ENCODE measurements at places on chromosomes 4 and X.

- no peak for DNase-seq
These were observed at the start of gene GRIA3 for GRCh38 chrX:123184219-123184865. Gene GRIA3, plus strand, starts transcription at chrX:123184278. Its CDS starts 258 bp downstream, at chrX:123184536.

- DNase-seq: no peak
These were observed 115.0 kb upstream of the LDB2 start for GRCh38 chr4:17013382-17014006.

GRCh38 chrX:101605728-101606127 is 12.1 kb downstream of the ARMCX6 start:
- DNase-seq: no peak

DNA sequence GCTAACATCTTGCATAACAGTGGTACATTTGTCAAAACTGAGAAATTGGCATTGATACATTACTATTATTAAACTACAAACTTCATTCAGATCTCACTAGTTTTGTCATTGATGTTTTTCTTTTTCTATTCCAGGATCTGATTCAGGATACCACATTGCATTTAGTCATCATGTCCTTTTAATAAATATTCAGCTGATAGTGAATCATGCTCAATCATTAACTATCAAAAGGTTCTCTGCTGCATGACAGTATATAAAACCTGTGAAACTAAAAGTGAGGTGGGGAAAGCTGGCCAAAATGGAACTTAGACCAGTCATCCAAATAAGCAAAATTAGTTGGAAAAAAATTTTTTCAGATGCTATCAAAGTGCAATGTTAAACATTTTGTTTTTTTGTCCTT is 28.1 kb upstream of the HS6ST2 start:
- no peak for DNase-seq

DNA sequence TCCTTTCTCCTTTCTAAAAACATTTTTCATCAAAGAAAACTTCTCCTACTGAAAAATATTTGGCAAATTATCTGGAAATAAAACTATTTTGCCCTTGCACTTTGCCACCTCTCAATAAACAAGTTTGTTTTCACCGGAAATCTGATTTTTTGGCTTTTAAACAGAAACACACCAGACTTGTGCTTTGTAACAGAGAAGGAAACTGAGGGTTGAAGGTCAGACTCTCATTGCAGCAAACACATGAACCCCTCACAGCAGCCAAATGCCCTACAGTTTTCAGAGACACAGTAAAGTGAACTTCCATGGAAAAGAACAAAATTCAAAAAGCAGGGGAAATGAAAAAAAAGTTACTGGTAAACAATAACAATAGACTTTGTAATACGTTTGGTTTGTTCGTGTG is 95.6 kb upstream of the WDR17 start:
- DNase-seq: no peak

DNA sequence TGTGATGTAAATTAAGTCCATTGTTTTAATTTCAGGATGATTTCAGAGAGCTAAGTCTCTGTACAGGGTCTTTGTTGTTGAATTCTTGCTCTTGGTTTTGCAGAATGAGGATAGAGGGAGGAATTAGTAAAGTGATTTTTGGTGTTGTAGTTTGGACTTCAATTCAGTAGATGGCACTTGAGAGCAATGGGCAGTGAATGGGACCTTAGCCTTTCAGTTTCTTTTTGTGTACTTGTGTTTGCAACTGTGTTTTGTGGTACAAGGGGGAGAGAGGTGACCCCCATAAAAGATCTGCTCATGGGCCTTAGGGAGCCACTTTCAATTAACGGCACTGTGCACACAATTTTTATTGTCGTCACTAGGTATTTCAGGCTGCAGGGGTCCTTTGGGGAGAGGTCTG is 340.0 kb downstream of the DCAF12L2 start:
- DNase-seq: no peak

DNA sequence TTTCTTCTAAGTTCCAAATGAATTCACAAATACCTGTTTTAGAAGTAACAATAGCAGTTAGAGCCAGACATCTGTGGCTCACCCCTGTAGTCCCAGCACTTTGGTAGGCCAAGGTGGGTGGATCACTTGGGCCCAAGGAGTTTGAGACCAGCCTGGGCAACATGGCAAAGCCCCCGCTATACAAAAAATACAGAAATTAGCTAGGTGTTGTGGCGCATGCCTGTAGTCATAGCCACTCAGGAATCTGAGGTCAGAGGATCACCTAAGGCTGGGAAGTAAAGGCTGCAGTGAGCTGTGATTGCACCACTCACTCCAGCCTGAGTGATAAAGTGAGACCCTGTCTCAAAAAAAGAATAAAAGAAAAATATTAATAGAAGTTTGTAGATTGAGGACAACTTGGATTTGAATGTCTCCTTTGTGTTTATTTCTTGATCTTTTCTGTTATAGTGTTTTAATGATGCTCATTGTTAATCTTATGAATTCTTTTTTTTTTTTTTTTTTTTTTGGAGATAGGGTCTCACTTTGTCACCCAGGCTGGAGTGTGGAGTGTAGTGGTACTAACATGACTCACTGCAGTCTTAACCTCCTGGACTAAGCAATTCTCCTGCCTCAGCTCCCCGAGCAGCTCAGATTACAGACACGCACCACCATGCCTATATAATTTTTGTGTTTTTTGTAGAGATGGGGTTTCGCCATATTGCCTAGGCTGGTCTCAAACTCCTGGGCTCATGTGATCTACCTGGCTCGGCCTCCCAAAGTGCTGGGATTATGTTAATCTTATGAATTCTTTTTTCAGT is 30.7 kb upstream of the RAPGEF2 start:
- DNase-seq: no peak
